ENCODE measurements at places on chromosomes 16 and 17.

- no peak for DNase-seq
These were observed 1.8 kb downstream of the KIFC3 start for GRCh38 chr16:57800200-57801097.

- DNase-seq, result no peak
These were observed 1.5 kb downstream of the PLA2G15 start for GRCh38 chr16:68246666-68247065.

DNA sequence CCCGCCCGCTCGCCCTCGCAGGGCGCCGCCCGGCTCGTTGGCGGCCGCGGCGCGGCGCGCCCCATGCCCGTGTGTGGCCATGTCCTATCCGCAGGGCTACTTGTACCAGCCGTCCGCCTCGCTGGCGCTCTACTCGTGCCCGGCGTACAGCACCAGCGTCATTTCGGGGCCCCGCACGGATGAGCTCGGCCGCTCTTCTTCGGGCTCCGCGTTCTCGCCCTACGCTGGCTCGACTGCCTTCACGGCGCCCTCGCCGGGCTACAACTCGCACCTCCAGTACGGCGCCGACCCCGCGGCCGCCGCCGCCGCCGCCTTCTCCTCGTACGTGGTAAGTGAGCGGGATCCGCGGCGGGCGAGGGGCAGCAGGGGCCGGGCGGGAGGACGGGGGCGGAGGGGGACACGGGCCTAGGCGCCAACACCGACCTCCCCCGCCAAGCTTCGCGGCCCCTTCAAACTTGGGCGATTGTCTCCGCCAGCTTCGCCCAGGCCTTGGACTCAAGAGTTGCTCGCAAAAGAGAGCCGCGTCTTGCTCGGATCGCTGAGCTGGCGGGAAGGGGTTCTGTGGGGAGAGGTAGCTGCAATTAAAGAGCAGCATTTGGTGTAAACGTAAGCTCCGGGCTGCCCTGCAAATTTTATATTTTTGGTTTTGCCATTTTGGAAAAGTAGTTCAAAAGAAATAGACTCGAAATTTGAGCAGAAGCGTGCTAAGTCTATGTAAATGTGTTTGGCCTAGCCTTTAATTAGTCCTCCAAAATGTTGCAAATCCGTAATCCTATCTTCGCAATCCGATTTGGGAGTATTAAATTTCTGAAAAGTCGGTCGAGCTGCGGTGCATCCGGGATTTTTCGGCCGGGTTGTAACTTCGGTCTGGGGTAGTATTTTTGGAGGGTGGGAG lies 702 bp downstream of the IRX5 start:
- DNase-seq, result no peak

DNA sequence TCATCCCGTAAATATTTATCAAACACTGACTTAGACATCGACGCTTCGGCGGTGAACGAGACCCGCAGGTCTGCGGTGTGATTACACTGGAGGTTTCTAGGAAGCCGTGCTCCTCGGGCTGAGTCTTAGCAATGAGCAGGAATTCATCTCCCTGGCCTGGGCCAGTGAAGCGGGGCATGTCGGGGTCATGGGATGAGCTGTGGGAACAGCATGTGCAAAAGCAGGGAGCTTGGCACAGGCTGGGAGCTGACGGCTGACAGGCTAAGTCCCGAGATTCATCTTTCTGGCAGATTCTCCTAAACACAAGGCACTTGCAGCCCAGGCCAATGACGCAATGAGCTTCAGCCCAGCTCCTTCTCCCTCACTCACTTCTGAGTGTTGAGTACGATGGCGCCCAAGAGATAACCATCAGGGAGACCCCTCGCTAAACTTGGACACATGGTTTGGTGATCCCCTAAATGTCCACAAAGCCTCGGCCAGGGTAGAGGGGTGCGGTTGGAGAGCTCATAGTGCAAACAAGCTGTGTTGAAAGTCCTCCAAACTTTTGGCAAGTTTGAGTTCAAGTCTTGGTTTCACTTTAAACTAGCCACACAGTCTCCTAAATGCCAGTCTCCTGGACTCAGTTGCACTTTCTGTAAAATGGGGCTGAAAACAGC lies 12.8 kb downstream of the CRISPLD2 start:
- DNase-seq, result no peak

DNA sequence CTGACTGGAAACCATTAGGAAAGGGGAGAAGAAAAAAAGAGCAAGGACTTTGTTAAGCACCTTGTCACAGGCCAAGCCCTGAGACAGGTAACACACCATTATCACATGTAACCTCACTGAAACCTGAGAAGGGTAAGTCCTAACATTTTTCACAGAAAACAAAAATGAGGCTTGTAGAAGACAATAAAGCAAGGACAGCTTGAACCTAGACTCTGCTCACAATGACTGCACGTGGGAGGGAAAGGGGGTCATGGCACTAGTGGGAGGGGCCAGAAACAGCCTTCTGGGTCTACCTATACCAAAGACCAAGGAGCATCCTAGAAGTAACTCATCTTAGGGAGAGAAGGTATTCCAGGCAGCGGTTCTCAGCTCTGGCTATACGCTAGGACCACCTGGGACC lies 7.5 kb downstream of the TK2 start:
- DNase-seq, result no peak

DNA sequence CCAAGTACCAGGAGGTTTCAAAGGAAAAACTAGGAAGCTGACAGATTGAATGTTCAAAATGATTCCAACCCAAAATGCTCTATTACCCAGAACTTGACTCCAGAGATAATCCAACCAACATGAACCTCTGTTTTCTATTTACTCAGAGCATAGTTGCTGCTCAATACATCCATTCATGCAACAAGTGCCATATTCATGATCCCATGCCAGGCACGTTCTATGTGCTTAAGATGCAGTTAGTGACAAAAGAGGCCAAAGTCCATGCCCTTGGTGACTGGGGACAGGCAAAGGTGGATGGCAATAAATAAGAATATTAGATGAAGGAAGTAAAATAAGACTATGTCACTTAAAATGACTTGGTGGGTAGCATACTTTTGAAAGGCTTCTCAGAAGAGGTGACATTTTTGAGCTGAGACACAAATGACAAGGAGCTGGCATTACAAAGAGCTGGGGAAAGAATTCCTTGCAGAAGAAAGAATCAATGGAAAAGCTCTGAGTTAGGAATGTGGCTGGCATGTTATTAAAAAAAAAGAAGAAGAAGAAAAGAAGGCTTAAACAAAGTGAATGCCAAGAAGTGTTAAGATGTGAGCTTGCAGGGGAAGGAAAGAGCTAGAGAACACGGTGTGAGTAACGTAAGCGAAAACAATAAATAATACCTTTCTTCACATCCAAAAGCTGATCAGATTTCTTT lies 34.5 kb downstream of the TOX3 start:
- no peak for DNase-seq

GRCh38 chr16:8320131-8320530 lies 270.2 kb downstream of the TMEM114 start:
- DNase-seq, result no peak

GRCh38 chr16:10113248-10113647 lies 69.0 kb downstream of the GRIN2A start:
- no peak for DNase-seq

- DNase-seq, result no peak
These were observed 252.3 kb downstream of the SNX29 start for GRCh38 chr16:12228602-12229499.

DNA sequence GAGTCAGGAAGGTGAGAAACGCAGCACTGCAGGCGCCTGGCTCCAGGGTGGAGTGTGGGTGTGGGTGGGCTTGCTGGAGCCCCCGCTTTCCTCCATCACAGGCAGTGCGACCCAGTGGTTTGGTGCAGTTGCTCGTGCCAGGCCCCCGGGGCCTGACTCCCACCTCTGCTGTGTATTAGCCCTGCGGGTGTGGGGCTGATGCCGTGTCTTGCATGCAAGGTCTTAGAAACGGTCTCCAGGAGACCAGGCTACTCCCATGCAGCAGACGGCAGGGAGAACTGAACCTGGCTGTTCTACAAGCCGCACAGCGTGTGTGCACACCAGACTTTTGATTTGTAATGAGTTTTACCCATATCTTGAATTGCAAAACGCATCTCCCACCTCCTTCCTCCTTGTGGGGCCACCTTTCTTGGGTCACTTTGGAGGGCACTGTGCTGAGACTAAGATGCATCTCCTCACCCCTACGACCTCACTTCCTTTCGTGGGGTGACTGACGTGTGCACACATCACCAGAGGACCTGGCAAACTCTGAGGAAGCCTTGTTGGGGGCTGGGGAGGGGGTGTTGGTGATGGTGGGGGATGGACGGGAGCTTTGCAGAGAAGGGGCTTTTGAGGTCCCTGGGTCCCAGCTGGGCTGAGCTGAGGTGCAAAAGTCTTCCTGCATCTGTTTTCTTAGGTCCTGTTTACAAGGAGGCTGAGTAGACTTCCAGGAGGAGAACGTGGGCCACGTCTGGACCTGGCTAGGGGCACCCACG lies 101.8 kb upstream of the TNRC6C start:
- DNase-seq, result no peak

- no peak for DNase-seq
These were observed 19.7 kb downstream of the ALKBH5 start for GRCh38 chr17:18203308-18203707.

- no peak for DNase-seq
These were observed 36.8 kb upstream of the ZC3H18 start for GRCh38 chr16:88533381-88533917.

- no peak for DNase-seq
These were observed 329.4 kb upstream of the CDH5 start for GRCh38 chr16:66036793-66037715.

DNA sequence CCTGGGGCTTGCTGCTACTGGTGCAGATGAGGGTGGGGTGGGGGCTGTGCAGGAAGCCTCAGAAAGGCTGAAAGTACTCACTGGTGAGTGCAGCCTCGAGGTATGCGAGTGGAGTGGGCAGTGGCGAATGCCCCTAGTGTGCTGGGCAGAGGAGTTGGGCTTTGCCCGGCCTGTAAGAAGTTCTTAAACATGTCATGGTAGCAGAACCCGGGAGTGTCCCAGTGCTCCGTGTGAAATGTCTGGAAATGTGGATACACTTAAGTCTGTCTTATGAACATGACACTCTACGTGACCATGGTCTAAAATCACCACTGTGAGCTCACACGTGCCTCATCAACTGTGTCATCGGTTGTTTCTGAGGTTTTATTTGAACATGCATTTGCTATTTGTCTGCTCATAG lies 1.7 kb downstream of the SMTNL2 start:
- DNase-seq, result no peak

- no peak for DNase-seq
These were observed 10.6 kb upstream of the CES3 start for GRCh38 chr16:66950437-66950836.

DNA sequence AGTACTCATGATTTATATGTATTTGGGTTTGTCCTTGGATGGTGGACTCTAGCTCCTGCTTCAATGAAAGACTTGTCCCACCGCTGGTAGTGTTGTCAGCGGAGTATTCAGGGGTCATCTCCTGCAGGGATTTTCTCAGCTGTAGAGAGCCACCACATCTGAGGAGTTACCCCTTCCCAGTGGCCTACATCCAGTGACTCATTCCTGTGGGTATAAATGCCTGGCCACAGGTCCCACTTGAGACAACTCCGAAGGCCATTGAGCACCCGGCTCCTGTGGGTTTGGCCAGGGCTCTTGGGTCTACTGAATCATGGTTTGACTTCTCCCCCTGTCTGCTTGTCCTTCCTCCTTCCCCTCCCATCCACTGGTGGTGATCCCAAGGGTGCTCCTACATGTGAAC lies 34.6 kb upstream of the WSB1 start:
- DNase-seq, result no peak

GRCh38 chr17:57593739-57594462 lies 151.2 kb downstream of the CCDC182 start:
- no peak for DNase-seq

- no peak for DNase-seq
These were observed 114.5 kb downstream of the ABCC6 start for GRCh38 chr16:16108759-16109158.

DNA sequence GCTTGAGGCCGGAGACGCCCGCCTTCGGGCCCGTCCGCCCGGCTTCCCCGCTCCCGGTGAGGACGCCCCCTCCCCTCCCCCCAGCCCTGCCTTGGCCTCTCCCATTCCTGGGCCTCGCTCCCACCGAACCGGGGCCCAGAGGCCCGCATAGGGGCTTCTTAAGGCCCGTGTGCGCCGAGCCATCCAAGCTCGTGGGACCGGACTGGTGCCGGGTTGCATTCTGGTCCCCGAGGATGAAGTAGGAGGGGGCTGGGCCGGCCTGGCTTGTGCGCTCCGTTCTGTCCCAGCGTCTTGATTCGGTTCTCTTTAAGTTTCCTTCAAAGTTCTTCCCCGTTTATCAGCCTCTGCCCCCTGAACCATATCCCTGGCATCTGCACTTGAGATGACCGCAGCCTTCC lies 488 bp downstream of the SENP3 start:
- DNase-seq, result no peak

GRCh38 chr16:83475108-83475507 lies 332.7 kb upstream of the HSBP1 start:
- no peak for DNase-seq

DNA sequence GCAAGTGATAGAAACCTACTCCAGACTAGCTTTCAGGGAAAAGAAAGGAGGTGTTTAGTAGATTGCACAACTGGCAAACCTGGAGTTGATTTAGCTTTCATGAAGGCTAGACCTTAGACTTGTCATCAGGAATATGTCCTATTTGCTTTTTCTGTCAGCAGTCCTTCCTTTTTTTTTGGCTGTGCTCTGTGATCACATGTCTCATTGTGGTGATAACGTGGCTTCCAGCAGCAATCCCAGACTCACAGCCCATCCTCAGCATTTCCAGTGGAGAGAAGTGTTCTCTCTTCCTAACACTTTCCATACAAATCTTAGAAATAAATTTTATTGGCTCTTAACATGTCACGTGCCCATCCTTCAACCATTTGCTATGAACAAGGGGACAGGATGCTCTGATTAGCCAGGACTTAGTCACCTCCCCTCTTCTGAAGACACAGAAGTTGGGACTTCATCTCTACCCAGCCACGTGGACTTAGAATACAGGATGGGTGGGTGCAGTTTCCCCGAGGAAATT lies 74.7 kb downstream of the CDH13 start:
- DNase-seq, result no peak

DNA sequence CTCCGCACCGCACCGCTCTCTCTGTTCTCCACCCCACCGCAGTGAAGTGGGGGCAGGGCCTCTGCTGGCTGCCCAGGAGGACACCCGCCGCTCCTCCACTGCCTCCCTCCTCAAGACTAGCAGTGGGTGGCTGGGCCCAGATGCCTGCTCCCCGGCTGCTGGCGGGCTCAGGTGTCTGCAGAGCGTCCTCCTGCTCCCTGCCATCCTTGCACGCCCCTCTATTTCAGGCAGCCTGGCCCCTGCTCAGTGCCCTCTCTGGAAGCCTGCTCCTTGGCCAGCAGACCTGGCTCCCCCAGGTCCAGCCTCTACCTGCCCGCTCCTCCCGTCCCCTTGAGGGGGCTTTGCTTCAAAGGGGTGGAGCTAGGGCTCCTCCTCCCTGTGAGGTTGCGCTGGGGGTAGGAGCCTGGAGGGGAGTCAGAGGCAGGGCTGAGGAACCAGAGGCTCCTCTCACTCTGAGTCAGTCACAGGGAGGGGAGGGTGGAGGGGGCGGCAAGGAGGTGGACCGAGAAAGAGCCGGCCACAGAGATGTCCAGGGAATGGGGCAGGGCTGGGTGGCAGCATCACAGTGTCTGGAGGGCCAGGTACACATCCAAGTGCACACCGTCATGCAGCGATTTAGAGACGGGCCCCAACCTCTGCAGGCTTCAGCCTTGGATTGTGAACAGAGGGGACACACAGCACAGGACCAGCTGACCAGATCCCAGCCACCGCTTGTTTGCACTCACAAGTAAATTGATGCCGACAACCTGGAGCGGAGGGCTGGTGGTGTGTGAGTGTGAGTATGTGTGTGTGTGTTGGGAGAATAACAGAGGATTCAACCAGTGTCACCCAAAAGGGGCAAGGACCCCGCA lies 9.8 kb upstream of the TMEM92 start:
- no peak for DNase-seq
